ENCODE measurements at places on chromosomes 1 and 21.

DNA sequence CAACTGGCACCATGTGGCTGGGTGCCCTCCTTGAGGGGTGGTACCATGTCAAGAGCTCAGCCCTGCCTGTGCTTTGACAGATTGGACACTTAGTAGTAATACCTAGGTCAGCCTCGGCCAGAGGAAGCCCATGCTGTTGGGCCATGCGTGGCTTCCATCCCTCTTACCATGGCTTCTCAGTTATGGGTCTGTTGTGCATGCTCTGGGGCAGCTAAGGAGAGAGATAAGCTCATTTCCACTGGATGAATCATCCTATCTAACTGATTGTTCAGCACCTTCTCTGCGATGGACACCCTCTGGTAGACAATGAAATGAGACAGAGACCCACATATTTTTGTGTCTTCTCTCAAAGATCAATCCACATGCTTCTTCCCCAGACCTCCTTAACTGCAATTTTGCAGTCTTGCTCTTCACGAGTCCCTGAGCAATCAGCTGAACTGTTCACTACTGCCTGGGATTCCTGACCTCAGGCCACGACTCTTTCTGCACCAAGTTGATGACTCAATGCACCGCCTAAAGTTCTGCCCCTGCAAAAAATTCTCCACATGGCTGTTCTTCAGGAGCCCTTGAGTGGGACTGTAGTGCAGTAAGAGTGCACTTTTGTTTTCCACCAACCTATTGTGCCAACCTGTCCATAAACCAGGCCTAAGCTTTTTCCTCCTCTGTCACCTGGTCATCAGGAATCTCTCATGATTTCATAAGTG lies 6.9 kb upstream of the TRIM62 start:
- no peak for DNase-seq

GRCh38 chr1:167862432-167863076 lies 51.4 kb downstream of the ADCY10 start:
- no peak for DNase-seq

- DNase-seq, result no peak
Observed at GRCh38 chr1:227532019-227532619, 31.2 kb upstream of the ZNF678 start.

DNA sequence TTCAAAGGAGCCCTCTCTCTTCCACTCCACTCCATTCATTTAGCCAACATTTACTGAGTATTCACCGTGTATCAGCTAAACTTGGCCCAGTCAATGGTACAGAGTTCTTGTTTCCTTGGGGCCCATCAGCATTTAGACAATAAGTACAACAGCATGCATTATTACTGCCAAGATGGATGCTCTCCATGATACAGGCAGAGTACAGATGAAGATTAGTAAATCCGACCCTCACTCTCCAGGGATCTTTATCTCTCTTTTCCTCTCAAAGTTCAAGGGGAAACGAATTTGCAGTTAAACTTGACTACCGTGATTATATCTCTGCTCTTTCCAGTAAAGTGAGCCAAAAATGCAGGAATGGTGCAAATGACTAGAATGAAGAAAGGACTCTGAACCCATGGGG lies 184.6 kb upstream of the DUSP10 start:
- no peak for DNase-seq

DNA sequence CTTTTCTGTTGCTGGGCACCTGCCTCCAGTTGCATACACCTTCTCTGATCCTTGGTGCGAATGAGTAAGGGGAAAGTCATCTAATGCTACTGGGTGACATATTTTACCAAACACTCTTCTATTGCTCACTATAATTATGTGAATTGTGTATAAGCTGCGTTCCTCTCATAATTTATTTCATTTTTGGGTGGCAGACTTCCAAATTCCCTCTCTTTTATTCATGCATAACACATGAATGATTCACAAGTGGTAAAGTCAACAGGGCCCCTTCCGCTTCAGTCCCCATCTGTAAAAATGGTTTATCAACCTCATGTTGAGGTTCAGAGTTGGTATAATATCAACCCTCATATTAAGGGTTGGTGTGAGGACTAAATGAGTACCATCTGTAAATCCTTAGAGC lies 3.2 kb upstream of the QSOX1 start:
- DNase-seq, result no peak

DNA sequence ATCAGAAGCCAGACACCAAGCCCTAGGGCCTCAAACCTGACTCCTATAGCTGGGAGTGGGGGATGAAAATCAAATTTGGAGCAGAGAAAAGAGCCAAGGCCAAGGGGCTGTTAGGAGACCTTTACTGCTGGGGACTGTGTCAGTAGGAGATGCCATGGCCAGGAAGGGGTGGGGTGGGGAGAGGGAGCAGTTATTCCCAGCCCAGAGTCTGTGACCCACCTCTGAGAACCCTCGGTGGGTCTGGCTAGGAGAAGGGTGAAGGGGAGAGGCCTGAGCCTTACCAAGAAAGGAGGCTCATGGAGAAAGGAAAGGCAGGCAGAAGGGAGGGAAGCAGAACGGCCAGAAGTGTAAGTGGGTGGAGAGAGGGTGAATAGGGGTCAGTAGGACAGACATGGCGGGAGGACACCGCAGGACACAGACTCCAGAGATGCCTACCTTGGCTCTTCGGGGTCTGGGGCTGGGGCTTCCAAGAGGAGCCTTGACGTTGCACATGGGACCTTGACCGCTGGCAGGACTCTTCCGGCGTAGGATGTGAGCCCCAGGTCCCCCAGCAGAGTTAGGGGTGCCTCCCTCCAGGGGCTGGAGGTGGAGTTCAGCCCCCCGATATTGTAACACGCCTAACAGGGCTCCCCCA lies 1.2 kb downstream of the ADAMTS4 start:
- no peak for DNase-seq

DNA sequence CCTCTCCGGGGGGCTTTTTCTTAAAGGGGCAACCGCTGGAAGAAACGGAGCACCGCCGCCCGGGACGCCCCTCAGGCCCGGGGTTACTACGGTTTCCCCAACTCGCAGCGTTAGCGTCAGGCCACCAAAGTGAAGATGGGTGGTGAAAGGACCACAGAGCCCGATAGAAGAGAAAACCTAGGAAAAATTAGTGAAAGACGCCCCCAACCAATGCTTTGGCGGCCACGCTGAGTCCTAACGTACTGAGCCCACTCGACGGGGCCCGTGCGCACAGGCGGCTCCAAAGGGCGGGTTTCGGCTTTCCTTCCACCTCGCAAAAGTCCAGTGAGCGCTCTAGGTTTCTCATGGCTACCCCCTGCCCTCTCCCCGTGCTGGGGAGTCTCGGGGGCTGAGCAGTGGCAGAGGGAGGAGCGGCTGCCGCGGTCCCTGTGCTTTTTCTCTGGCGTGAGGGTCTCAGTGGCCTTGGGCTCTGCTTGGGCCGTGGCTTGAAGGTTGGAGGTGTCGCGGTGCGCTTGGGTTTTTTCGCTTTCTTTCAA lies 12.2 kb upstream of the SPEN start:
- no peak for DNase-seq

DNA sequence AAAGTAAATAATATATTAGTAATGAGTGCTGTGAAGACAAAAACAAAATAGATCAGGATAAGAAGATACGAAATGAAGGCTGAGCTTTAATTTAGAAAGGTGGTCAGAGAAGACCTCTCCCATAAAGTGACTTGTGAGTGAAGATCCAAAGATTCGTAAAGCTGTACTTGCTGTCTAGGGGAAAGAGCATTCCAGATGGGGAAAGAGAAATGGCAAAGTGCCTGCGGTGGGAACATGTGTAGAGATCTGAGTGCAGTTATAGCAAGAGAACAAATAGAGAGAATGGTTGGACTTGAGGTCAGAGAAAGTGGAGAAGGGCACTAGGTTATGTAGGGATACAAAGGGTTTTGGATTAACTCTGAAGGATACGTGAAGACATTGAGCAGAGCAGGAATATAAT lies 60.6 kb downstream of the NUF2 start:
- no peak for DNase-seq

- no peak for DNase-seq
Observed at GRCh38 chr1:233061265-233061664, 110.9 kb downstream of the NTPCR start.

DNA sequence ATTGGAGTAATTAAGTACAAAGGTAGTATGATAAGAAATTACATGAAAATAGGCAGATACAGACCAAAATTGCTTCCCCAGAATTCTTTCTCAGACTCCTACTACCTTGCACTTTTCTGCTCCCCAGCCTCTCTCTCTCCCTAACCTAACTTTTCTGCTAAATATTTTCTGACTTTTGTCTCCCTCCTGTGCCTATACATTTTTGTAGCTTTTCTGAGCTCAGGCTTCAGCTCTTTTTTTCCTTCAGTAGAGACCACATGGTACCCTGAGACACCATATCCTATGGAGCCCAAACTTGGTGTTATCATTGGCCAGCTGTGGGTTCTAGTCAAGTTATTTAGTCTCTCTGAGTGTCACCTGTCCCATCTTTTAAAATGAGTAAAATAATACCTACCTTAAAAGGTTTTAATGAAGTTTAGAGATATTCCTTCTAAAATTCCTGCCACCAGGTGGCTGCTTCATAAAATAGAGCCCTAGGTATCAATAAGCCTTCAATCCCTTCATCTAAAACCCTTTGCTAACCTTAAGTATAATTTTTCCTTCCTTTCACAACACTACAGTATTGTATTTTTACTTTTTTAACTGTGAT lies 237.6 kb upstream of the DUSP10 start:
- DNase-seq, result no peak

DNA sequence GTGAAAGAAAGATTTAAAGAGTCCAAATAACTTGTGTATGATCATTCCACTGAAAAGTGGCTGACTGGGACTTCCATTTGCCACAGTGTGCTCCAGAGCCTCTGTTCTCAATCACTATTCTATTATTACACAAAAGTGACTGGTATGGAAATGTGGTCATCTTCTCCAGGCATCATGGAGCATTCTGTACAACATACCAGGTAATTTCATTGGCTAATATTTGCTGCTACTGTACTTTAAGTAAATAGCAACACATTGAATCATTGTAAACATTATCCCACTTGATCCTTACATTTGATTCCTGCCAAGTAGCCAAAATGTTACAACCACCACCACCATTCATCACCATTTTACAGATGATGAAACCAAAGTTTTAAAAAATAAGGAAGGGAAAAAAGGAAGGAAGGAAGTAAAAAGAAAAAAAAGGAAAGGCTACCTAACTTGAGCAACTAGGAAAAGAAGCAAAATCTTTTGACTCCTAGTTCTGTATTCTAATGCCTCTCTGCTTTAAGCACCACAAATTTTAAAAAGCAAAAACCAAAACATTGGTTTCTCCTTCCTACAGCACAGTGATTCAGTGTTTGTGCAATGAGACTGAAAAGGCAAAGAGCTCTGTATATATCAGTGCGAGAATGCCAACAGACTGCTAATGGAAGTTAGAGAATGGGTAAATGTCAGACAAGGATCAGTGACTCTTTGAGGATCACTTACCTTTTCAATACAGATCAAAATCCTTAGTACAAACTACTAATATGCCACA lies 361.4 kb upstream of the PTBP2 start:
- DNase-seq, result no peak

DNA sequence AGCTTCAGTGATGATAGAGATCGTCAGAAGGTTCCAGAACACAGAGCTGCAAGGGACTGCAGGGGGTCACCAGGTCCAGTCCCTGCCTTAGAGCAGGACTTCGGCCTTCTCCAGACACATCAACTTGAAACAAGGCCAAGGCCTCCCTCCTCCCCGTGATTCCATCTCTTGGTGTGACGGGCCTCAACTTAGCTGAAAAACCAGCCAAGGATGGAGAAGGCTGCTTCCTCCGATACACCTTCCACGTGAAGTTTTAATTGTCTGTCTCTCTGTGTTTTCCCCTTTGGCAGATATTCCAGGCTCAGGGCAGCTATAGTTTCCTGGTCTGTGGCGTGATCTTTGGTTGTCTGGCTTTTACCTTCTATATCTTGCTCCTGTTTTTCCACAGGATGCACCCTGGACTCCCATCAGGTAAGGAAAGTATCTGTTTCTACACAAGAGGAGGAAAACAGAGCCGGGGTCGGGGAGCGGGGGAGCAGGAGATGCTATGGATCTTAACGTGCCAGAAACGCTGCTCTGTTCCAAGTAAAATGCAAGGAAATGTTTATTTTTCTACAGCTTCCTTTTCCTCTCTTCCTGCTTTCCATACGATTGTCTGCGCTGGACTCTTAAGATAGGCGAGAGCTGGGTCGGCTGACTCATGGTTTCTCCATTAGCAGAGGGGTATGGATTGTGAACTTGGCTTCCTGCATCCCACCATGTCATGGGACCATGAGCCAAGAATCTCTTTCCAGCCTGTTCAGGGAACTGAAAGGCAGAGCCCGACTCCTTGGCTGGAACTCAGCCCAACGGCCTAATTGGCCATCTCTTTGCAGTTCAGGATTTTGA lies 32.8 kb downstream of the ELK4 start:
- DNase-seq, result no peak

DNA sequence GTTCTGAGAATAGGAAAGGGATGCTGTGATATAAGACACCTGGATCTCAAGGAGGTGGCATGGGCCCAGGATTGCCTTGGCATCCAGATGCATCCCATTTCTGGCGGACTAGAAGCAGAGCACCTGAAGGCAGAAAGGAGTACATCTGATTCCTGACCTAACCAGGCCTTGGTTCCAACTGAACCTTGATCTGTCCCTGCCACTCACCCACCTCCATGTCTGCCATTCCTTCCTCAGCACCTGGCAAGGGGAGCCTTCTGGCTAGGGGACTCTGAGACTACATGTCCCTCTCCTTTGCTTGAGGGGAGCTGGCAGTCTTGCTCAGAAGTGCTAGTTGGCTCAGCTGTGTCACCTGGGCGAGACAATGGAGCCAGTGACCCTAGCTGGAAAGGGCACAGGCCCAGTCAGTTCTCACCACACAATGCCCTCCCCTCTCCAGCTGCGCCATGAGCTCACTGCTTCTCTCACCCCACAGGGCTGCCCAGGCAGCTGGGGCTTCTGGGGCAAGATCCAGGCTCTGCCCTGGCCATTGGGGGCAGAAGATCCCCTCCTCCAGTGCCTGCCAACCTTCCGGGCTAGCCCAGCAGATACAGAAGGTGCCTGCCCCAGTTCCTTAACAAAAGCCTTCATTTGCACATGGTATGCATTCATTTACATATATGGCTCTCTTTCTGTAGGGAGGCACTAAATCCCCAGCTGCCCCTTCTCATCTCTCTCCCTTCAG lies 2.9 kb downstream of the IGSF8 start:
- DNase-seq, result no peak

DNA sequence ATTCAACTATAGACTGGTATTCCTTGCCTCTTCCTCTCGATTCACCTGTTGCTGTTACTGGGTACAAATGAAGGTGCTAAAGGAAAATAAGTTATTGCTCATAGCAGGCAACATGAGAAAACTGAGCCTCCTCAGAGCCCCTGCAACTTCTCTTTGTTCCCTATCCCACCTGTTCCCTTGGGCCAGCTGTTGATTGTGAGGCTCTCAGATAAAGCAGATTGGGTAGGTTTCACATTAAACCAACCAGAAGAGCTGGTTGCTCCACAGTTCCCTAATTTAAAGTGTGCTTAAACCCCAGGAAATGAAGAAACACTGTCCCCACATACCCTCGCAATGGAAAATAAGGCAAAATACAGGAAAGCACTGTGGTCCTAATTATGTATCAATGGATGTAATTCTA lies 4.8 kb downstream of the DEDD start:
- DNase-seq, result no peak

GRCh38 chr1:80363689-80364475 lies 1357.4 kb upstream of the ADGRL4 start:
- DNase-seq, result no peak
